ENCODE measurements at places on chromosomes 2 and 18. TPM values are rescaled to one million over a fixed set of nuclear protein-coding genes. Genes with fewer than 3 reads are reported as not detected.

PAX8 gene
- 2.2 TPM for polyA plus RNA-seq

CCDC150 gene
- 3.2 TPM for polyA plus RNA-seq

CENPA gene
- polyA plus RNA-seq: 6.1 TPM

- no peak for DNase-seq
Measured at GRCh38 chr2:148257276-148257675, 236.4 kb downstream of the MBD5 start.

DNA sequence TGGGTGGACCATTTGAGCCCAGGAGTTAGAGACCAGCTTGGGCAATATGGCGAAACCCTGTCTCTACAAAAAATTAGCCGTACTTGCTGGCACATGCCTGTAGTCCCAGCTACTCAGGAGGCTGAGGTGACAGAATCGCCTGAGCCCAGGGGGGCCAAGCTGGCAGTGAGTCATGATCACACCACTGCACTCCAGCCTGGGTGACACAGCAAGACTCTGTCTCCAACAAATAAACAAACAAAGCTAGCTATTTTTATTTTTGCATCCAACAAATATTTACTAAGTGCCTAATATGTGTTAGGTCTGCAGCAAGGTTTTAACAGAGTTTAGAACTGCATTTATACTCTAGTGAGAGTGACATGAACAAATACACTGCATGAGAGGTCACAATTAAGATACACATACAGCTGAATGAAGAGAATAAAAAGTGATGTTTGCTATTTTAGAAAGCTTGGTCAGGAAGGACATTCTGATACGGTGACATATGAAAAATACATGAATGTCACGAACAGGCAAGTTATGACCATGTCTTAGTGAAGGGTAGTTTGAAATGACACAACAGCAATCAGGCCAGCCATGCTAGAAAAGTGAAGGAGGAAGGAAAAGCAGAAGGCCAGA, 83.2 kb upstream of the FRZB start:
- no peak for DNase-seq

DNA sequence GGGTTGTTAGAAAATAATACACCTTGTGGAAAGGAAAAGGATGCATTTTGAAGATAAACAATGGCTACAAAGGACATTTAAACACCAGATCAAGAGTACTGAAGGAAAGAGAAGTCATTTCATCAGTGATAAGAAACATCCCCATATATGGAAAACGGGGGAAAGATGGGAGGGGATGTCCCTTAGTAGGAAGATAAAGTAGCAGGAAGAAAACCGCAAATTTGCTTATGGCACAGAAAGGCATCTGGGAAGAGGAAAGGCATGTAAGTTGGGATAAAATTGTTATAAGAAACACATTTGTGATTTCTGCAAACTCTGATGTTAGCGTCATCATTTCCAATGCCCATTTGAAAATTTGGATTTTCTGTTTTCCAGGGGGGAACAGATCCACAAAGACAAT, 10.5 kb upstream of the LYPD1 start:
- DNase-seq: no peak

DNA sequence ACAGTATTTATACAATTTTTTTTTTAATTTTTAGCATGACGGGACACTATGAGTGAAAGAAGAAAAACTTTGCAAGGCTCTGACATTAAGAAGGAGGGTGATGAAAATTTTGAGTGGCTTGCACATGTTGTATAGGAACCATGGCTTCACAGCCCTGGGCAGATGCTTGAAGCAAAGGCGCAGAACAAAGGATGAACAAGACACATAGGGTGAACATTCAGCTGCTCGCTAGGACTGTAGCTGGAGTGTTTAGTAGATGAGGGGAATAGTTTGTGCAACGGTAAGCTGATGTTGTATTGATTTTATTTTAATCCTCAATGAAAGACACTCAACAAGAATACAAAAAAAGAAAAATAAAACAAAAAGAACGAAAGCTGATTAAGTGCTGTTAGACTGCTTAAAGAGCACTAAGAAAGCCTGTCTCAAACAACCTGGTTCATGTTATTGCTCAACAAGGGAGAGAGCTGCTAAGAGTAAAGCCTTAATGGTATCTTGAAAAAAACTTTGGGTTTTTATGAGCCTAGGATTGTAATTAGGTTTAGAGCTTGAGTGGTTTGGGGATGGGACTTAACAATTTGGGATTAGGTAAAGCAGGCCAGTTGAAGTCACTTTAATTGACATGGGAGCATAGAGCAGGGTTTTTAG, 41.2 kb upstream of the GCFC2 start:
- no peak for DNase-seq

- DNase-seq: no peak
Measured at GRCh38 chr18:65762556-65762955, 11.7 kb downstream of the CDH7 start.

GRCh38 chr18:31102025-31102684, at the start of gene DSC2:
Gene DSC2 (minus strand): TSS chr18:31102421. CDS start chr18:31101971, 450 bp downstream.
- peak; percentile 8 for DNase-seq

GRCh38 chr2:156538083-156538504, 101.9 kb downstream of the GPD2 start:
- DNase-seq: no peak

DNA sequence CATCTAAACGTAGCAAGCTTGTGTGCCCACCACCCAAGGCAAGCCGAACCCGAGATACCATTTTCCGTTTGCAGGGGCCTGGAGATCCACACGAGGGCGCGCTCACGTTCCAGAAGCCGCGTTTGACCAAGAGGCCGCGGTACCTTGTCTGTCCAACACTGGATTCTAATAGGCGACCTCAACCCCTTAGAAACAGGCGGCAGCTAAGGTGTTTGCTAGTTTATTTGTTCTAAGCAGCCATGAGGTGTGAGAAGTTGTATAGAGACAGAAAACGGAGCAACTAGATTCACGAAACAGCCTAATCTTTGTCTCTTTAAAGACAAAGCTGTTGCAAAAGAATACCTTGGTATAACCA, 4.2 kb downstream of the HOXD11 start:
- no peak for DNase-seq

GRCh38 chr2:237158194-237158593, 72.5 kb downstream of the COPS8 start:
- DNase-seq: no peak

- no peak for DNase-seq
Measured at GRCh38 chr2:100482741-100483140, 12.5 kb downstream of the NMS start.

Measured in hindlimb muscle (tissue), 1 donor.